Suppressor macrophage (primary cell): ENCODE measurements at places on chromosomes 7 and 10.

- DNase-seq, result peak; percentile 45
Measured at GRCh38 chr7:112497481-112497880, 16.7 kb downstream of the LSMEM1 start.

- DNase-seq, result no peak
Measured at GRCh38 chr7:9148687-9149086, 715.3 kb downstream of the NXPH1 start.

GRCh38 chr7:19121977-19122588 is 4.6 kb upstream of the TWIST1 start:
- peak; percentile 56 for DNase-seq

GRCh38 chr10:115093776-115094408 is 727 bp downstream of the ATRNL1 start:
- DNase-seq, result no peak
